ENCODE measurements at places on chromosomes 16 and 17. TPM values are rescaled to one million over a fixed set of nuclear protein-coding genes. Genes with fewer than 3 reads are reported as not detected.

Gene TEKT5
- 1.6 TPM for total RNA-seq

Gene EARS2
- total RNA-seq: 33.0 TPM

Gene TERB1
- total RNA-seq: 0.41 TPM

Gene OR1A1
- total RNA-seq: not detected

Gene TMEM97
- total RNA-seq: 50.1 TPM

Gene UTP4
- 39.1 TPM for total RNA-seq

Gene TMEM94
- 18.8 TPM for total RNA-seq

Gene RBBP6
- total RNA-seq: 35.5 TPM

Gene CYGB
- 3.3 TPM for total RNA-seq

Gene MON1B
- 7.7 TPM for total RNA-seq

Gene PLXDC1
- 9.8 TPM for total RNA-seq

Gene DNAAF8
- total RNA-seq: 1.2 TPM

Gene CLEC3A
- total RNA-seq: under 0.01 TPM

Gene KRTAP3-1
- total RNA-seq: not detected

Gene G6PC3
- 11.4 TPM for total RNA-seq

Gene VASN
- 1.6 TPM for total RNA-seq

Gene KRT12
- total RNA-seq: not detected

Gene KRT31
- 1.2 TPM for total RNA-seq

Gene ASIC2
- 28.9 TPM for total RNA-seq

Gene WFIKKN2
- 3.7 TPM for total RNA-seq

Gene CALB2
- total RNA-seq: 19.2 TPM

Gene GLIS2
- total RNA-seq: 8.6 TPM

Gene TMED6
- total RNA-seq: not detected

Gene SLC5A11
- not detected for total RNA-seq

Gene MVD
- total RNA-seq: 66.0 TPM

Gene KCNG4
- not detected for total RNA-seq

Gene PYDC1
- total RNA-seq: 0.41 TPM

Gene TMEM106A
- under 0.01 TPM for total RNA-seq

Gene PCGF2
- 8.2 TPM for total RNA-seq

Gene GPR139
- total RNA-seq: 2.4 TPM

Gene MPO
- total RNA-seq: 1.2 TPM

Gene TXNDC17
- total RNA-seq: 26.9 TPM

Gene TP53TG3B
- not detected for total RNA-seq

Gene ZNF768
- total RNA-seq: 25.7 TPM

Gene TBC1D3C
- not detected for total RNA-seq

Gene EME1
- 1.2 TPM for total RNA-seq

Data from frontal cortex (tissue), 4 donors.